ENCODE measurements at places on chromosomes 5 and 9. TPM values are rescaled to one million over a fixed set of nuclear protein-coding genes. Genes with fewer than 3 reads are reported as not detected.

Gene WASHC1
- 16.8 TPM for total RNA-seq

Gene FBN2
- 29.2 TPM for total RNA-seq

Gene GARIN3
- total RNA-seq = not detected

Gene KCNIP1
- total RNA-seq = 0.33 TPM

Gene WDR38
- total RNA-seq = not detected

Gene ANKDD1B
- 0.03 TPM for total RNA-seq

Gene FOXD4L5
- total RNA-seq = not detected

Gene FGD3
- total RNA-seq = 1.3 TPM

Gene FOXD4L3
- not detected for total RNA-seq

Gene IFNB1
- total RNA-seq = not detected

Gene TMOD1
- total RNA-seq = 0.52 TPM
